ENCODE measurements at places on chromosomes 12 and 14. TPM values are rescaled to one million over a fixed set of nuclear protein-coding genes. Genes with fewer than 3 reads are reported as not detected.

SLC5A8 gene
- total RNA-seq, result not detected

DNA sequence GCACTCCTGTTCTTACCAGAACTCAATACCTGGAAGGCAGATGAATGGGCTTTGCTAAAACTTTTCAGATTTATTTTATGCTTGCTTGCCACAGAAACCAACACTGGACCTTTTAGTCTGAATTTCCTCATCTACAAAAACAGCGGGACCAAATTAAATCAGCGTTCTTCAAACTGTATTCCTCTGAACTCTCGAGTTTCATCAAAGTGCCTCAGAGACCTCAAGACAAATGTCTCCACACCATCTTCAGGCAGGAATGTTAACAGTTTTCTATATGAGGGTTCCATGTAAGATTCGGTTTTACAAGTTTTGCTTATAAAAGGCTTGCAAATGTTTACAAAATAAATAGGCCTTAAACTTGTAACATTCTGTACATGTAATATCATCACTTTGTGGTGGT is 74.6 kb downstream of the MED13L start:
- DNase-seq, result no peak

GRCh38 chr14:20675669-20676068 is 8.7 kb upstream of the RNASE4 start:
- no peak for DNase-seq

- no peak for DNase-seq
These were observed 75.0 kb upstream of the HIF1A start for GRCh38 chr14:61620130-61620946.

SCNN1A gene
- 105 TPM for total RNA-seq

- DNase-seq, result no peak
These were observed 9.5 kb downstream of the BDKRB1 start for GRCh38 chr14:96265383-96266095.

DNA sequence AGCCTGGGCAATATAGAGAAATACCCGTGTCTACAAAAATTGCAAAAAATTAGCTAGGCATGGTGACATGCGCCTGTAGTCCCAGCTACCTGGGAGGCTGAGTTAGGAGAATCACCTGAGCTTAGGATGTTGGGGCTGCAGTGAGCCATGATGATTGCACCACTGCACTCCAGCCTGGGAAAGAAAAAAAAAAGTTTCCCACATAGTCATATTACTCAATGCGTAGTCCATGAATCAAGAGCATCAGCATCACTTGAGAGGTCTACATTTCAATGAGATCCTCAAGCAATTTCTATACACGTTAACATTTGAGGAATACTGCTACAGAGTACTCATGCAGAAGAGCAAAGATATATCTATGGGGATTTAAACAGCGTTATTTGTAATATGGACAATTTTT is 5.2 kb upstream of the LRRC23 start:
- no peak for DNase-seq

SLC7A8 gene
- 41.7 TPM for total RNA-seq

B4GALNT3 gene
- 45.3 TPM for total RNA-seq

DNA sequence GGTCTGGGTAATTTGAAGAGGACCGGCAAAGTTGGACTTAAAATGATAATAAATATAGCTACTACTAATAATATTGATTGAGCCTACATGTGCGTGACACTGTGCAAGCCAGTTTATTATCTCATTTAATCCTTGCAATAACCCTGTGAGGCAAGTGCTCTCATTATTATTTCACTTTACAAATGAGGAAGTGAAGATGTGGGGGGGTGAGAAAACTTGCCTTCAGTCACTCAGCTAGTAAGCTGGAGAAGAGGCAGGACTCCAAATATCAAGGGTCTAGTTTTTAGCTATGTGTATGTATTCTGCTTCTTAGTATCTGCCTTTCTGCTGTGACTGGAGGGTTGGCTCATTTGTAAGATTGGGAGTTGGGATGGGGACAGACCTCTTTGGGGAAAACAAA is 39.2 kb downstream of the NPAS3 start:
- no peak for DNase-seq

XPOT gene
- total RNA-seq, result 61.2 TPM

DNA sequence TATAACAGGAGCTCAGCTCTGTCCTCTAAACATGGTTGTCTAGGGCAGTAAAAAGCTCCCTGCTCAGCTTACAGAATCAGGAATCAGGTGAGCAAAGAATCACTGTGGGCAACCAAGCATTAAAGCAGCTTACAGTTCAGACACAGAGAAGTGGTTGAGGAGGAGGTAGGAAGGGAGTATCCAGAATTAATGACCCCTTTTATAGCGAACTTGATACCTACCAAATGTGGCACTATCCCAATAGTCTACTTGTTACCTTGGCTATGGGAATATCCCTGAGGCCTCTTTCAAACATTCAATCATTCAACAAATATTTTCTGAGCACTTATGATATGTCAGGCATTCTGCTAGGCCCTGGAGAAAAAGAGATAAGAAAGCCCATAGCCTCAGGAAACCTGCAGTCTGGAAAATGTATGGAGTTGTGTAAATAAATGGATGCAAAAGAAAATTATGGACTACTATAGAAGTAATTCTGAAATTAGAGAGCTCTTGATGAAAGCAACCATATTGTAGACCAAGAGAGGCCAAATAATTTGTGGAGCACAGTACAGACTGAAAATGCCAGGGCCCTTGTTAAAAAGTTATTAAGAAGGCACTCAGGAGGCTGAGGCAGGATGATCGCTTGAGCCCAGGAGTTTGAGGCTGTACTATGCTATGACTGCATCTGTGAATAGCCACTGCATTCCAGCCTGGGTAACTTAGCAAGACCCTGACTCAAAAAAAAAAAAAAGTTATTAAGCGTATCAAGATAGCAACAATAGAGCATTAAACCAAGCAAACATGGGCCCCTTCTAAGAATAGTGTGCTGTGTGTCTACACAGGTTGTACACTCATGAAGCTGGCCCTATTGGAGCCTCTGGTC is 134.0 kb upstream of the CPSF6 start:
- DNase-seq, result no peak

RNU6-8 gene
- total RNA-seq, result not detected

GRCh38 chr14:94752591-94753436 is 17.1 kb downstream of the GSC start:
- DNase-seq, result no peak

DNA sequence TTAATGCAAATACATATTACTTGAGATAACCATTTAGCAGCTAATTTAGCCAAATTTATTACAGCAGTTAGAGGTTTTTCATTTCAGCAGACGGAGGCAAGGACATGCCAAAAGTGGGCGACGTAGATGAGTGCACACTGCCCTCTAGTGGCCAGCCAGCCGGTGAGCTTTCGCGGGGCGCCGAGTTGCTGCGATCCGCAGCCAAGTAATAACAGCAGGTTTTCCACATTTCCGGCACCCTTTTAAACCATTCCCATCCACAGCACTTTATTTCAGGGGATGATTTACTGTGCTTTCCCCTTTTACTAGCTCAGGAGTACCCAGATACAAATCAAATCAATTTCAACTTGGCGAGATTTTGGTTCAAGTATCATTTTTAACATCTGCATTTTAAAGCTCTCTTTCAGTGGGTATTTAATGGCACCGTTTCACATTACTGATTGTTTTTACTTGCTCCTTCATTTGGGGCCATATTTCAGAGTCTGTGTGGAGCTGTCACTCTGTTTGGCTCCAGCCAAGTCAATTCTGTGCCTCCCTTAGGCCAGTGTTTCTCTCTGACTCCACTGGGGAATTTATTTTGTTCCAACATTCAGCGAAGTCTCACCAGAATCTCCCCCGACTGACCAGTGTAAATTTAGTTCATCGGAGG is 158.0 kb downstream of the EGLN3 start:
- DNase-seq, result no peak

DAAM1 gene
- total RNA-seq, result 47.2 TPM

DNA sequence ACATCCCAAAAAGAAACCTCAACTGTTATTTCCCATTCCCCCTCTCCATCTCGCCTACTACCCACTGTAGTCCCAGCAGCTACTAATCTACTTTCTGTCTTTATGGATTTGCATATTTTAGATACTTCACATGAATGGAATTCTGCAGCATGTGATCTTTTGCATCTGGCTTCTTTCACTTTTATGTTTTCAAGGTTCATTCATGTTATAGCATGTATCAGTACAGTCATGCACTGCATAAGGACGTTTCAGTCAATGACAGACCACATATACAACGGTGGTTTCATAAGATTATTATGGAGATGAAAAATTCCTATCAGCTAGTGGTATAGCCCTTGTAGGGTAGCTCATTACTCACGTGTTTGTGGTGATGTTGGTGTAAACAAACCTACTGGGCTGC is 24.5 kb downstream of the PCNX4 start:
- DNase-seq, result no peak

DNA sequence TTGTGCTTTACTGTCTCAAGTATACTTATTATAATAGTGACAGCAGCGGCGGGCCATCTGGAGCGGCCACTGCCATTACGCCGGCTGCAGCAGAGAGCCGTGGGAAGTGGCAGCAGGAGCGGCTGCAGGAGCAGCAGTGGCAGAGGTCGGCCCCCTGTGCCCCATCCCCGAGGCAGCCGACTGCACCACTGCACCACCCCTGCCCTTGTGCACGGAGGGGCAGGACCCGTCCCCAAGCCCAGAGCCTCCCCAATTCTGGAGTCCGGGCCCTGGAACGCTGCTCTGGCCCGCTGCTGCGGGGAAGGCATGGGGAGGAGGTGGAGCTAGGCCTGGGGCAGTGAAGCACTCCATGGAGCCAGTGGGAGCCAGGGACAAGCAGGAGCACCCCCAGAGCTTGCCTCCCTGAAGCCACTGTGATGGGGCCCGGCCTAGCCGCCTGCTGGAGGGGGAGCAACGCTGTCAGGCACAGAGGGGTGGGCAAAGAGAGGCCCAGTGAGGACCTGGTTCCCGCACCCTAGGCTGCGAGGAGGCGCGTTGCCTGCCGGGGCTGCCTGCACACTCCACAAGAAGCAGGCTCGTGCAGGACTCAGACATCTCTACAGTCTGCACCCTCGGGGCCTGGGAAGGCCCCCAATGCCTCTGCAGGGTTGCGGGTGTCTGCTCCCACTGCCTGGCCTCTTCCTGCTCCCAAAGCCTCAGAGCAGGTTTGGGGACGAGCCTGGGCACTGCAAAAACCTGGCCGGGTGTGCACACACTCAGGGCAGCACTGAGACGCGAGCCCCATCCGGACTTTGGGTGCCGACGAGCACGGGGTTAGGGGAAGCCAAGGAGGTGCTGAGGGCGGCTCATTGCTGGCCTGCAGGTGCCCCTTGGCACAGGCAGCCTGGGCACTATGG is 74.2 kb upstream of the RASSF8 start:
- no peak for DNase-seq

FMNL3 gene
- 7.6 TPM for total RNA-seq

CISTR gene
- total RNA-seq, result not detected

DNA sequence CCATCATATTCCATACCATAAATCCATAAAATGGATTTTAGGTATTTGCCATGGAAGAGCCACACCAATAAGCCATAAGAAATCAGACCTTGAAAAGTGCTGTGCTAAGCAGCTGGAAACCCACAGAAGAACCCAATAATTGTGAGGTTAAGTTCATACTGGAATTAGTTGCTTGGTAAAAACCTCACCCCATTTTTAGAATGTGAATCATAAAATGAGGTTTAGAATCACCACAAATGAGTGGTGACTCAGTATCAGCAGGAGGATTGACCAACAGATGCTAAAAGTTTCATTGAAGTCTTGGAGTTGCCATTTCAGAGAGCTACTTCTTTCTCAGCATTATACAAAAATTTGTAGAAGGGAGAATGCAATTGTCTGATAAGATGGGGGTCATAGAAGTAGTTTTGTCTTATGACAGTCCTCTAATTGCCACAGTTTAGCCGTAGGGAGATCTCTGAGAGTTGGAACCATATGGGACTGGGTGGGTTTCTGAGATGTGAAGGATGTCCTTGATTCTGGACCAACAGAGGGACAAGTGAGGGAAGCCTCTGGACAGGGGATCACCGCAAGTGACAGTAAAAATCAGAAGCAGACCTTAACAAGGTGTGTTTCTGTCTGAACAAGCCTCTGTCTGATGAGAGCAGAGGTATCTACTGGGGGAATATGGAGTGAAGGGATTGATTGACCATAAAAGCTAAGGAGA is 1.4 kb upstream of the STON2 start:
- no peak for DNase-seq

TMEM121 gene
- total RNA-seq, result 1.1 TPM

GPR137C gene
- total RNA-seq, result 0.21 TPM

DNA sequence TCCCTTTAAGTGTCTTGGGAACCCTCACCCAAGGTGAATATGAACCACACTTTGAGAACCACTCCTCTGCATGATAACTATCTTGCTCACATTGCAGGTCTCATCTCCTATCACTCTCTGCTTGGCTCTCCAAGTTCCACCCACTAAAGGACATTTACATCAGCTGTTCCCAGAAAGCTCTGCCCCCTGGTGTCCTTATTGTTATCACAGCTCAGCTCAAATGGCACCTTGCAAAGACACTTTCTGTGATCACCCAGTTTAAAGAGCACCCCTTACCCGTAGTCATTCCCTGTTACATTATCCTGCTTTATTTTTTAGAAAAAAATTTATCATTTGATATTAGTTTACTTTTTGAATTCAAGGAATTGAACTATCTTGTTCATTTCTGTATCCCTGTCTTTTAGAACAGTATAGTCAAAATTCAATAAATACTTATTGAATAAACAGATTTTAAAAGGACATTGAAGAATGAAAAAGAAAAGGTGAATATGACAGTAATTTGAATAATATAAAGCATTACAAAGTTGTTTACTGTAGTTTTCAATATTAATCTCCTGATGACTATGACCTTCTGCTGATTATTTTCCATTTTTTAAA is 20.5 kb upstream of the GUCY2C start:
- DNase-seq, result no peak

- no peak for DNase-seq
These were observed 26.9 kb downstream of the IFNG-AS1 start for GRCh38 chr12:68016136-68016535.

ALKBH2 gene
- 18.1 TPM for total RNA-seq

PLEK2 gene
- total RNA-seq, result 19.9 TPM
